AG08396 (cell line): ENCODE measurements at places on chromosomes 1 and 21.

DNA sequence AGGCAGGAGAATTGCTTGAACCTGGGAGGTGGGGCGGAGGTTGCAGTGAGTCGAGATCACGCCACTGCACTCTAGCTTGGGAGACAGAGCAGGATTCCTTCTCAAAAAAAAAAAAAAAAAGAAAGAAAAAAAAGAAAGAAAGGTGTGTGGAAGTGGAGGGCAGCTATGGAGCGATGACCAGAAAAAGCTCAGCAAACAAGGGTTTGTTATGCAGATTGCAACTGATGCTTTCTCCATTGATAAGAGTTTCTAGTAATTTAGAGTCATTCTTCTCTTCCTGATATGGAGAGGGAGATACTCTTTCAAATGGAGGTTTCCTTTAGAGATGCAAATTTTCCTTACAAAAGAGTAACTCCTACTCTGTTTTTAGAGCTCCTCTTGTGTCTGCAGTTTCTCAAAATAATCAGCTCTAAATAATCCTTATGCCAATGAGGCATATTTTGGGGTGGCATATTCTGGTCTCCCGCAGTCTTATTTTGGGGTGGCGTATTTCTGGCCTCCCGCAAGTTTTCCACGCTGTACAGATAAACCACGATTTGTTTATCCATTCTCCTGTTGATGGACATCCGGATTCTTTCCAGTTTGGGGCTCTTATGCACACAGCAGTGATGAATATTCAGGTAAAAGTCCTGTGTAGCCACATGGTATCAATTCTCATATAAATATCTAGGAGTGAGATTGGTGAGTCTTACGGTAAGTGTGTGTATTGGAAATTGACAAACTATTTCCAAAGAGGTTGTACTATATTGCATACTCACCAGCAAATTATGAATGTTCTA is 30.7 kb upstream of the RCC2 start:
- no peak for DNase-seq

DNA sequence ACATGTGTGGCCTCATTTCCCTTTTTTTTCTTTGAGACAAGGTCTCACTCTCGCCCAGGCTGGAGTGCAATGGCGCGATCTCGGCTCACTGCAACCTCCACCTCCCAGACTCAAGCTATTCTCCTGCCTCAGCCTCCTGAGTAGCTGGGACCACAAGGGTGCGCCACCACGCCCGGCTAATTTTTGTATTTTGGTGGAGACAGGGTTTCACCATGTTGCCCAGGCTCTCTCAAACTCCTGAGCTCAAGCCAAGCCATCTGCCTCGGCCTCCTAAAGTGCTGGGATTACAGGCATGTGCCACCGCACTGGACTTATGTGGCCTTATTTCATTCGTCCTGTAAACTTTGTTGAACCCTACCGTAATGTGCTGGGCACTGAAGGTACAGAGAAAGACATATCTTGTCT is 569 bp upstream of the WARS2 start:
- DNase-seq, result no peak

DNA sequence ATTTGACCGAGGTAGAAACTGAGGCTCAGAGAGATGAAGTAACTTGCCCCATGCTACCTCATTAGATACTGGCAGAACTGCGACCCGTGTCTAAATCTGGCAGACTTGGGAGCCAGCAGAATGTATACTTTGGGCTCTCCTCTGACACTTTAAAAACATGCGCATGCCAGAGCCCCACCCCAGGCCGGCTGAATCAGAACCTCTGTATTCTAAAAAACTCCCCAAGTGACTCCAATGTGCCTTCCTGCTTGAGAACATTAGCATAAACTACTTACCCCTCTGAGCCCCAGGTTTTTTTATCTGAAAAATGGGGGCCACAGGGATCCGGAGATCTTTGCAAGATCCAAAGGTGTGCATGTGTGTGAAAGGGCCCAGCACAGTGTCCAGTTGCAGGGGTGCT is 344.7 kb upstream of the USP24 start:
- no peak for DNase-seq

GRCh38 chr1:156577550-156577949 is 2.0 kb upstream of the TTC24 start:
- DNase-seq, result no peak

GRCh38 chr1:6292102-6292501 is 31.2 kb upstream of the GPR153 start:
- DNase-seq, result no peak

DNA sequence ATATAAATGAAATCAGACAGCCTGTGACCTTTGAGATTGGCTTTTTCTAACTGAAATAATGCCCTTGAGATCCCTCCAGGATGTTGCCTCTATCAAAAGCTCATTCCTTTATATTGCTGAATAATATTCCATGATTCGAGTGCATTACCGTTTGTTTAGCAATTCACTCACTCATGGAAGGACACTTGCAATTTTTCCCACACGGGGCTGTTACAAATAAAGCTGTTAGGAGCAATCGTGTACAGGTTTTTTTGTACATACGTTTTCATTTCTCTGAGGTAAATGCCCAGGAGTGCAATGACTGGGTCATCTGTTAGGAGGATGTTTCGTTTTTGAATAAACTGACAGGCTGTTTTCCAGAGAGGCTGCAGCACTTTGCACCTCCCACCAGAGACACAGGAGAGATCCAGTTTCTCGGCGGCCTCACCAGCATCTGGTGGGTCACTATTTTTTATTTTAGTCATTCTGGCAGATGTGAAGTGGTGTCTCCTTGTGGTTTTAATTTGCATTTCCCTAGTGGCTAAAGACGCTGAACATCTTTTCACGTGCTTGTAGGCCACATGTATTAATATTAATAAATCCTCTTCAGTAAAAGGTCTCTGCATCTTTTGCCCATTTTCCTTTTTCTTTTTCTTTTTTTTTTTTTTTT is 11.0 kb downstream of the PRDM15 start:
- DNase-seq, result no peak

GRCh38 chr1:20390589-20391331 is 95.2 kb downstream of the CAMK2N1 start:
- DNase-seq, result no peak

DNA sequence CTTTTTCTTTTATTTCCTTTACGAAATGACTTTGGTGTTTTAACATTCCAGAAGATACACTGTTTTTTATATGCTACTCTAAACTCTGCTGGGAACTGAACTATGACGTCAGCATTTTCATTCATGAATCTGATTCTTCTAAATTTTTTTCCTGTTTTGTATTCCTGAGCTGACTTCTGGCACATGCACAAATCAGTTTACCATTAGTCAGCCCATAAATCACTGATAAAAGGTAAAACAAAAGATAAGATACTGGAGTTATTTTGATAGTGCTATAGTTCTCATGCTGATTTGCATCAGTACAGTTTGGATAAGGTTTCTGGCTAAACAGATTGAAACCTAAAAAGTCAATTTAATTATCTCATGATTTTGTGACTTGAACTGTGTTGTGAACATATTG is 10.4 kb downstream of the CAMTA1 start:
- peak; percentile 57 for DNase-seq

DNA sequence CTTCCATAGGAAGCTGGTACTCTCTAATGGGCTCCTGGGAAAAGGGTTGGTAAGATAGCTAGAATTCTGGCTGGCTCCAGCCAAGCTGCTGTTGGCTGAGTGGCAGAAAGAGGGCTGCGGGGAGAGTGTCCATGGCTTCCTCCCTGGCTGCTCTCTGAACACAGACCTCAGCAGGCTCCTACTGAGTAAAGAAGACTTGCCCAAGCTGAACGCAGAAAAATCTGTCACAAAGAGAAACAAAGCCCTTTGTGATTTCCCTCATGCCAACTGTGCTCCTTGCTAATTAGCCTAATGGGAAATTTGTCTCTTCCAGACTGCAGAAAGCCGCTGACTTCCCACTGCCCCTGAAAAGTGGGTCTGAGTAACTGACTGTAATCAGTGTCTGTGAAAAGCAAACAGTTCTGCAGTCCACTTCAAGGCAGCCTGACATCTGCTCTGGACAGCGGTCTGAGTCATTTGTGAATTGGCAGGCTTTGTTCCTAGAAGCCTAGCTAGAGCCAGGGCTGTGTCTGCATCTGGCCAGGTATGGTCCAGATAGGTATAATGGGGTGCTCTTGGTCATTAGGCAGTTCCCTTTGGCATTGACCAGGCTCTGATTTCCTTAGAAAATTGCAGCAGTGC is 282.8 kb downstream of the ZNF648 start:
- no peak for DNase-seq

- no peak for DNase-seq
These were observed 47.2 kb upstream of the SYT14 start for GRCh38 chr1:209890641-209891330.

DNA sequence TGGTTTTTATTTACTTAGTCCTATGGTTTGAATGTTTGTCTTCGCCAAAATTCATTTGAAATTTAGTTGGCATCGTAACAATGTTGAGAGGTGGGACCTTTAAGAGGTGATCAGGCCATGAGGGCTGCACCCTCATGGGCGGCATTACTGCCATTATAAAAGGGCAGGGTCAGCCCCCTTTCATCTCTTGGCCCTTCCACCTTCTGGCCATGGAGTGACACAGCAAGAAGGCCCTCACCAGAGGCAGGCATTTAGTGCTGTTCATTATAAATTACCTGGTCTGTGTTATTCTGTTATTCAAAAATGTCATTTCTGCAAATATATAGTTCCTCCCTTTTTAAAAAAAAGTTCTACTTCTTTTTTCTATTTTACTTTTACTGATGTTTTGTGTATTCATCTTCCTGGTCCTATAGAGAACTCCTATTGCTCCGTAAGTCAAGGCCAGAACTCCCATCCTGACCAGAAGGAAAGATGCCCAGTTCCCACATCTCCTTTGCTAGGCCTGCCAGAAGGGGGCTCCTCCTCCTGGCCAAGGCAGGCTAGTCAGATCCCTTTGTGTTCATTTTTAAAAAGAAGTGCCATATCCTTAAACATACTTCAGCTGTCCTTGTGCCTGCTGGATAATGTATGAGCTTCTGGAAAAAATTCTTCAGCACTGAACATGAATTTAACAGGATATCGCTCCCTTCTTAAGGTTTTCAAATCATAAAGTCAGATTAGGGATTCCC is 10.0 kb upstream of the LBR start:
- peak; percentile 47 for DNase-seq

DNA sequence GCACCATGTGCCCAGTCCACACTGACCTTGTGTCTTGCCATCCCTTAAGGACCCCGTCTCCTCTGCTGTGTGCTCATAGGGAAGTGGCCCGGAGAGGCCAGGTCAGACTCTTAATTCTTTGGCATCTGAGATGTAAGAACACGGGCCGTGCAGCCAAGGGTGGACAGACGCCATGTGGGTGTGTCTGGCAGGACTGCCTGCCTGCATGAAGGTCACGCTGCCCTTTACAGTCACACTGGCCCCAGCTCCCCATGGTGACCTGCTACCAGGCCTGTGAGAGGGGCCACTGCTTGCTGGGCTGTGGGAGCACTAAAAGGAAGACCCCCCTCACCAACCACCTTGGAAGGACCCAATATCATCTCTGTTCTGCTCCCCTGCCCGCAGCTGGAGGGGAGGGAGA is 17.7 kb downstream of the DHRS3 start:
- DNase-seq, result no peak

- peak; percentile 81 for DNase-seq
These were observed at the start of gene FMO5 for GRCh38 chr1:147225193-147225730. FMO5 (minus strand) TSS chr1:147225339; CDS start chr1:147225029, 310 bp downstream.
